ENCODE measurements at places on chromosomes 16 and 17.

- no peak for DNase-seq
Measured at GRCh38 chr17:68491381-68492231, 20.6 kb upstream of the PRKAR1A start.

DNA sequence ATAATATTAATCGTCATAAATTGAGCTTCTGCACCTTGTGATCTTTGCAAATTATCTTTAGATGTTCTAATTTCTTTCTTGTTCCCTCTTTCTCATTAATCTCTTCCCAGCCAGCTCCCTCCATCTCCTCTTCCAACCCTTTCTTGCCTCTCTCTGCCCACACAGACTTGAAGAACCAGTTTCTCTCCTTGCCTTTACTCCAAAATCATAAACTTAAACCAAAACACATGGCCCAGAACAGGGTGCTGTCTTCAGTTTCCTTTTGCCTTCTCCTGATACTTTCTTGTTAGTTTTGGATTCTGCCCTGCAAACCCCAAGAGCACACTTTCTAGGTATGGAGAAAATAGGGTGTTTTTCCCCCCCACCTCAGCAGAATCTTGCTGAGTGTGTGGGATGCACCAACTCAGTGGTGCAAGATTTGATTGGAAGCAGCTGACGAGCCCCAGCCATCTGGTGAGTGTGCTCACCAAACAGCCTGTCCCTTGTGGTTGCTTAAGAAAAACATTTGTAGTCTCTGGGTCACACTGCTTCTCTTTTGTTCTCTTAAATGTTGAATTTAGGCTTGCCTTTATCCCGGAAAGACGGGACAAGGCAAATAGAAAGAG is 175.8 kb upstream of the MAF start:
- DNase-seq: no peak

GRCh38 chr17:81428948-81429774 is 33.9 kb downstream of the BAHCC1 start:
- no peak for DNase-seq

GRCh38 chr17:40344421-40345160 is 19.9 kb downstream of the GJD3 start:
- no peak for DNase-seq

GRCh38 chr17:54907376-54907775 is 6.7 kb downstream of the TOM1L1 start:
- DNase-seq: no peak

- DNase-seq: no peak
Measured at GRCh38 chr17:44768505-44769142, 9.8 kb downstream of the ADAM11 start.

DNA sequence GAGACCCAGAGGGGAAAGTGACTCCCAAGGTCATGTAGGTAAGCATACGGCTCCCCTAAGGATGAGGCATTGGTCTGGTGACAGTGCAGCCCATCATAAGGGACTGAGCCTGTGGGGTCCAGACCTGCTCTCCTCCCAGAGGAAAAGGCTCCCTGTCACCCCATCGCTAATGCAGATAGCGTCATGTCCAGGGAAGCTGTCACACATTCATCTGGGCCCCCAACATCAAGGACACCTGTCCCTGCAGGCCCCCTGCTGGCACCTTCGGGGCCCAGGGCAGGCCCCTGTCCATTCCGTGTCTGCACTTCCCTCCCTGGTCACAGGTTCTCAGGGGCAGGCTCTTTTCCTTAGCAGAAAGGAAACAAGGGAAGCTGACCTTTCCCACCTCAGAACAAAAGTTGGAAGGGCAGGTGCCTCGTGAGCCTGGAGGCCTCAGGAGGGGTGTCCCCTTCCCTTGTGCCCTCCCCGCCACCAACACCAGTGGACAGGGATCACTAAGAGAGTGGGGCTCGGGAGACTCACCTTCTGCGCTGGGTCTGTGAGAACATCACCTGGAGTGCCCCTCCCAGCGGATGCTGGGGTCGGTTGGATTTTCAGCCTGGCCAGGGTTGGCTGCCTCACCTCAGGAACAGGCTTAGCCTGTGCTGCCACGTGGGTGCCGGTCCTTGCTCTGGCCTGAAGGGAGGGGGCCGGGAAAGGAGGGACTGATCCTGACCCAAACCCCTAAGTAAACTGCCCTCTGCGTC is 17.3 kb upstream of the LASP1NB start:
- no peak for DNase-seq

- DNase-seq: peak; percentile 73
Measured at GRCh38 chr17:59837308-59838051, 55.3 kb downstream of the TUBD1 start.

DNA sequence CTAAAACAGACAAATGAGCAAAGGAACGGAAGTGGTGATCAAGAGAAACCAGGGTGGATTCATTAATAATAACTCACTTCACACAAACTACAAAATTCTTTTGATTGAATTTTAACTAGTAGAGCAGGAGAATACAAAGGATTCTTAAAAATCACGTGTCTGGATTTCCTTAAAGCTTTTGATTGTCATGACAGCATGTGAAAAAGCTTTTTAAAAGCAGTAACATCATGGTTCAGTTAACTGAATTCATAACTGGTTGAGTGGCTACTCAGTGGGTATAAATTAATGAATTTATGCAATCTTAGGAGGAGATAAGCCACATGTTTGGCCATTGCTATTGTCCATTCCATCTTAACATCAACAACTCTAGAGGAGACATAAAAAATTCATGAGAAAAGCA is 333.2 kb downstream of the SLC39A11 start:
- no peak for DNase-seq

- no peak for DNase-seq
Measured at GRCh38 chr16:71504901-71505300, 15.8 kb upstream of the ZNF19 start.

DNA sequence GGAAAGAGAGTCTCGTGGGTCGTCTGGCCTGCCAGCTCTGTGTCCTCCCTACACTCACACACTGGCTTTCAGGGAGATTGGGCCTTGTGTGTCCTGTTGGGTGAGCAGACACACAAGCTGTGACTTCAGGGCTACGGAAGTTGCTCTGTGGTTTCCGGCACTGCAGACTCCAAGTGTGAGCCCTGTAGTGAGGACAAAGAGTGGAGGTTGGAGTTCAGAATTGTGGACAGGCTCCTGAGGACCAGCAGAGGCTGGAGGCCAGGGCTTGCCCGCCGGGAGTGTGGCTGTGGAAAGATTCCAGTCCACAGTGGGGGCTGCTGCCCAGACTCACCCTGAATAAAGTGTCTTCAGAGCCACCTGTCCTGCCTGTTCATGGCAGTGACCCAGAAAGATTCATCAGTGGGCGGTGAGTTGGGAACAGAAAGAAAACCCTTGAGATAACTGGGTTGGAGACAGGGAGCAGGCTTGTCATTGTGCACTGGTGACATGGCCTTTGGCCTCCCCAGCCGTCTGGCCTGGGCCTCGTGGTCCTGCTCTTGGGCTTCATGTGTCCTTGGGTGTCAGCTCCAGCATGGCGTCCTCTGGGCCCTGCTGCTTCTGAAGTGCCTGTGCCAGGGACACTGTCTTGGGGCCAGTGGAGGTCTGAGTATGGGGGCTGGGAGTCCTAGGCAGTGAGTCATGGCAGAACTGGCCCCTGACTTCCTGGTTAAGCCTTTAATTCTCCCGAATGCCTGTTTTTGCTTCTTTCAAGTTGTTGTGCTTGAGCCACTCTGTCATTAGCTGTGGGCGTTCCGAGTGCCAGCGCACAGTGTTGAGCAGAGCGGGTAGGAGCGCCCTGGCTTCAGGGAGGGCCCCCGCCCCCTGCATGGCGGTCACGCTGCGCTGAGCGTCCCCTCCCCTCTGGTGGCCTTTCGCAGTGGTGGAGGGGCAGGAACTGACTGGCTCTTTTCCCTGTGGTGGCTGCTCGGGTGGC is 19.9 kb upstream of the ZNF750 start:
- DNase-seq: peak; percentile 49

DNA sequence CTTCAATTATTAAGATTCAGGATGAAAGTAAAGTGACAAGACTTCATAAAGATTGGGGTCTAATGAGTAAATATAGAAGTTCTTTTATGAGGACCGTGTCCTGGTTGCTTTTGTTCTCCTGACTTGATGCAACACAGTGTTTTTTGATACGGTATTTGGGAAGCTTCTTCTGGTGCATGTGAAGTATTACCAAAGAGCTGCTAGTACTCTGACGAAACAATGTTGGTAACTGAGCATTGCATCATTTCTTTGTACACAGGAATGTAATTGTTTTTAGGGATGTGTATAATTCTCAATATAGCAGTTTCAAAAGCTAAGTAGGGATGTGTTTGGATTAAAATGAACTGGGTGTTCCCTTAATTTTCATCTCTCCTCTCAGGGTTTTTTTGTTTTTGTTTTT is 15.9 kb downstream of the KPNB1 start:
- DNase-seq: no peak

DNA sequence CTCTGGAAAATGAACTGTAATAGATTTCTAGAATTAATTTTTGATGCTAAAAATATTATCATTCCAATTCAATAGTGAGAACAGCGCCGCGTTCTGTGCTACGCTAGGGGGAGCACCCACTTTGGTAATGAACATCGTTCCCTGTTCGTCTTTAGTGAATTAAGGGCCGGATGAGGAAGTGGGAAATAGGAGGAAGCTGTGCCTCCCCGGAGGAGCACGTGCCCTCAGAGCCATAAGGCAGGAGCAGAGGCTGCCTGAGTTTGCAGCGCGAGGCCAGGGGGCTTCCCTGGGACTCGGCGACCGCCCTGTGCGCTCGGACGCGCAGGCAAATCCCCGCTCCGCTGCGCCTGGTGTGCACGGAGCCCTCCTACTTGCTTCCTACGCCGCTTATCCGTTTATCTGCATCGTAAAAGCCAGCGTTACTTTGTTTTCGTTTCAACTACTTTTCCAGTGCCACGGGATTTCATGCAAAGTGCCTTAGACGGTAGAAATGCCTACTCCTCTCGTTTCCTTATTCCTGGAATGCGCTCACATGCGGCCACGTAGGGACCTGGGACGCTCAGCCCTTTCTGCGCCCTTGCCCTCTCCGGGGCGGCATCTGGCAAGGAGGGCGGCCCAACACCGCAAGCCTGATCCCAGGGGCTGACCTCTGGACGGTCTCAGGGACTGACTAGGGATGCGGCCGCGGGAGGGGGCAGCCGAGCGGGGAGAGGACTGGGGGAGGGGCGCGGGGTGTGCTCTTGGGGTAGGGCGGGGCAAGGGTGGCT is 76.4 kb downstream of the KCNJ12 start:
- peak; percentile 11 for DNase-seq

- no peak for DNase-seq
Measured at GRCh38 chr16:13940397-13940933, 20.5 kb downstream of the ERCC4 start.

DNA sequence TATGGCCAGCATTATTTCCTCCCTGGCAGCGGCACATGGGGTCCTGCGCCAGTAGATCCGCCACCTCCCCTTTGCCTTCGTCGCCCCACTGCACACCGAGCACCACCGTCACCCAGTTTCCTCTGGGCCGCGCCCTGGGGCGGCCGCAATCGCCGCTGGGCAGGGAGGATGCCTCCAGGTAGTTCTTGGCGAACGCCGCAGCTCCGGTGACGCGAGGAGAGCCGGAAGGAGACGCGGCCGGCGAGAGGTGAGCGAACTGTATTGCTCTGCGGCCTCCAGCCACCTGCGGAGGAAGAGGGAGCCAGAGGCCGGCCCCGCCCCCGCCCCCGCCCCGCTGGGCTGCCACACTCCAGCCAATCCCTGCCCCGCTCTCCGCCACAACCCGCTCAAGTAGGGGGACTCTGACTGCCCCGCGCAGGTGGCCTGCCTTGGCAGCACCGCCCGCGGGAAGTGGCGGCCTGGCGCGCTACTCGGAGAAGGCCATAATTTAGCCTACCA is 11.8 kb upstream of the SLFN13 start:
- DNase-seq: peak; percentile 49

- no peak for DNase-seq
Measured at GRCh38 chr17:30840771-30841170, 9.0 kb downstream of the ATAD5 start.

DNA sequence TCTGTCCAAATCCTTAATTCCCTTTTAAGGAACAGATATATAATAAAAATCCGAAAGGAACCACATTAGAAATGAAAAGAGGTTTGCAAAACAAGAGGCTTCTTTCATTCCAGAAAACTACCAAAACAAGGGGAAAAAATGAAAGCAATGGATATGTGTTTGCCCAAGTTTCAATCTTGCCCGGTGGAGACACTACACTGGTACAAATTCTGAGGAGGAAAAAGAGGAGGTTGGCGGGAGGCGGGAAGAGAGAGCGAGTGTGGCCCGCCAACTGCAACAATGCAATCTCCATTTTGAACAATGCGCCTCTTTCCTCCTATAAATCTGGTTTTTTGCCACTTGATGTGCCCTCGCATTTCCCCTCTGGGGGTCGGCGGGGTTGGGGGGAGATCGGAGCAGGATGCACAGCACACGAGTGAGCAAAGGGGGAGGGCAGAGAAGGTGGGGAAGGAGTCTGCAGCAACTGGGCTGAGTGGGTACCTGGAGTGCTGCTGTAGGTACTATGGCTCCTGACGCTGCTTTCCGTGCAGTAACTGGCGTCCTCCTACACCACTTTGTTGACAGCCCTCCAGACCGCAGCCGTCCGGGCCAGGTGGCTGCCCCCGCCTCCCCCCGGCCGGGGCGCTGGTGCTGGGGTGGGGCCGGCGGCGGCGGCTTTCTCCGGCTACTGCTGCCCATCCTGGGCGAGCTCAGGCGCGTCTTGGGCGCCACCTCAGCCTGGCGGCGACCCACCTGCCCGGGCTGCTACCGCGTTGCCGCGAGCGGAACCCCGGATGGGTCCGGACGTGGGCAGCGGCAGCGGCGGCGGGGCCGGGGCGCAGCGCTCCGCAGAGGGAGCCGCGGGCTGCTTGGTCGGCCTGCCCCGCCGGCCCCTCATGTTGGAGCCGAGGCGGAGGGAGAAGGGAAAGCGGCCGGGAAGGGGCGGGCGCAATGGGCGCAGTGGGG is 93.8 kb upstream of the PLEKHM1 start:
- DNase-seq: peak; percentile 83

DNA sequence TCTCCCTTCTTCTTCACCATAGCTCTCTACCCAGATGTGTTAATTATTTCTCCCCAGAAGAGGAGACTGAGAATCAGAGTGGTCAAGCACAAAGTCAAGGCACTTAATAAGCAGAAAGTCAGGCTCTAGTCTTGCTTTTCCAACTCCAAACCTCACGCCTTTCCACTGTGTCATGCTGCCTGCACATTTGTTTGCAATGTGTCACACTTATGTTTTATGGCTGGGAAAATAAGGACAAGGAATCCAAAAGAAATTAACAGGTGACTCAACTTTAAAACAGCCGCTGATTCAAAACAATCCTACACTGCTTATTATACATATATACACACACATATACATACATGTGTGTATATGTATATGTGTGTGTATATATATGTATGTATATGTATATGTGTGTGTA is 255.7 kb upstream of the DYNLRB2 start:
- DNase-seq: no peak

DNA sequence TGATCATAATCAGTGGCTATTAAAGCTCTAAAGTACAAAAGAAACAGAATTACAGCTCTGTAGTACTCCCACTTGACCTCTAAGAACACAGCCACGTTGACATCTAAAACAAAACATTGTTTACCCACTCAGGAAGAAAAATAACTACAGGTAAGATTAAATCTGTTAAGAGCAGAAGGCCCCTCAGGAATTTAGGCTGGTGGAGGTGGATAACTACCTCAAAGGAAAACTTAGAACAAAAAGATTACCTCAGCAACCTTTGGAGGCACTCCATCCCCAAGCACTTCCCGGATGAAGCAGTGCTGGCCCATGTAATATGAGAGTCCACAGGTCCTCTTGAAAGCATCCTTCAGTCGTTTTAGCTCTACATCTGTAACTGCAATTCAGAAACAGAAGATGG is 46.7 kb downstream of the USP32 start:
- no peak for DNase-seq
